Fibroblast of skin of right biceps (primary cell): ENCODE measurements at places on chromosomes 13 and 19.
A peak's percentile ranks its signal among the peaks of the same experiment; 100 is the strongest.

DNA sequence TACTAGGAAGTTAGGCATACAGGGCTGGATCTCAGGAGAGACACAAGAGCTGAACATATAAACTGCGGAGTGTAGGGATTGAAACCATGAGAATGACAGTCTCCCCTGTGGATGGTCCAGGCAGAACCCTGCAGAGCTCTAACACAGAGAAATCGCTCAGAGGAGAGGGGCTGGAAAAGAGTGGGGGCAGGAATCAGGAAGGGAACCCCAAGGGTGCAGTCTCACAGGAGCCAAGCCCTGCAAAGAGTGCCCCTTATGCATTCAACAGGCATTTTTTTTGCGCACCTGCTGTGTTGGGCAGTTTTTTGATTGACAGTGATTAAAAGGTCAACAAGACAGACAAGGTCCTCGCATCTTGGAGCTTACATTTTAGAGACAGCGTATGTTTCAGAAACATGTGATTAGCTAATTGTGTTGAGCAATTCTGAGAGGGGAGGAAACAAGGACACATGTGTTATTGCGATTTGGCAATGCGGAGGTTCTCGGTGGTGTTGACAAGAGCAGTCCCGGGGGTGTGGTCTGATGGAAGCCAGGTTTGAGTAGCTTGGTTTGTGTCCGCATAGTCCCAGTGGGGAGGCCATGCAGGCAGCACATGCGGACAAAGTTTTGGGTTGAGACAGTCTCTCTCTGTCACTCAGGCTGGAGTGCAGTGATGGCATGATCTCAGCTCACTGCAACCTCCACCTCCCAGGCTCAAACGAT lies 182.6 kb upstream of the IRS2 start:
- DNase-seq = peak; percentile 22

- DNase-seq = no peak
Observed at GRCh38 chr13:36207672-36208071, 6.7 kb downstream of the SOHLH2 start.

- no peak for DNase-seq
Observed at GRCh38 chr13:101202590-101202989, 213.7 kb downstream of the NALCN start.

- no peak for DNase-seq
Observed at GRCh38 chr19:42697884-42698283, 42.4 kb downstream of the PSG3 start.

DNA sequence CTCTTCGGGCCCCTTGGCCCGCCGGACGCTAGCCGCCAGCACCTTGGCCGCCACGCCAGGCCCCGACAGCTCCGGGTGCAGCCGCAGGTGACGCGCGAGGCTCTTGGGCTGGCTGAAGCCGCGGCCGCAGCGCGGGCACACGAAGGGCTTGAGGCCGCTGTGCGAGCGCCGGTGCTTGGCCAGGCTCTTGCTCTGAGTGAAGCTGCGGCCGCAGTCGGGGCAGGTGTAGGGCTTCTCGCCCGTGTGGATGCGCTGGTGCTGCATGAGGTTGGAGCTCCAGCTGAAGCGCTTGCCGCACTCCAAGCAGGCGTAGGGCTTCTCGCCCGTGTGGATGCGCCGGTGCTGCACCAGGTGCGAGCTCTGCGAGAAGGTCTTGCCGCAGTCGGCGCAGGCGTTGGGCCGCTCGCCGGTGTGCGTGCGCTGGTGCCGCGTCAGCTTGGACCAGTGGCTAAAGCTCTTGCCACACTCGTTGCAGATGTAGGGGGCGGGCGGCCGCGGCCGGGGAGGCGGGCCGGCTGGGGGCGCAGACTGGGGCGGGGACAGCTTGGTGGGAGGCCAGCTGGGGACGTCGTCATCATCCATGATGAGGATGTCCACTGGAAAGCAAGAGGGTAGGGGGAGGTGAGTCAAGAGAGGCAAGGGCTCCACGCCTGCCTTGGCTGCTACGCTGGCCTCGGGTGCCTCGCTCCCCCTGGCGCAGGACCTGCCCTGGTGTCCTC lies 32.4 kb downstream of the ZNF787 start:
- DNase-seq = no peak

DNA sequence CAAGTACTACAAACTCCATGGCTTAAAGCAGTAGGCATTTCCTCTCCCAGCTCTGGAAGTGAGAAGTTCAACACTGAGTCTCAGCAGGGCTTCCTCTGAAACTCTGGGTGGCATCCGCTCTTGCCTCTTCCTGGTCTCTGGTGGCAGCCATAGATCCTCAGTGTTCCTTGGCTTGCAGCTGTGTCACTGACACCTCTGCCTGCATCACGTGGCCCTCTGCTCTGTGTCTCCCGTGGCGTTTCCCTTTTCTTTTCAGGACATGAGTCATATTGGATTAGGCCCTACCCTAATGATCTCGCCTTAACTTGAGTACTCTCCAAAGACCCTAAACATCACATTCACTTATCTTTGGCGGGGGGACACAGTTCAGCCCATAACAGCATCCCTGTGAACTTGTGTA lies 466.7 kb downstream of the MYO16 start:
- no peak for DNase-seq

DNA sequence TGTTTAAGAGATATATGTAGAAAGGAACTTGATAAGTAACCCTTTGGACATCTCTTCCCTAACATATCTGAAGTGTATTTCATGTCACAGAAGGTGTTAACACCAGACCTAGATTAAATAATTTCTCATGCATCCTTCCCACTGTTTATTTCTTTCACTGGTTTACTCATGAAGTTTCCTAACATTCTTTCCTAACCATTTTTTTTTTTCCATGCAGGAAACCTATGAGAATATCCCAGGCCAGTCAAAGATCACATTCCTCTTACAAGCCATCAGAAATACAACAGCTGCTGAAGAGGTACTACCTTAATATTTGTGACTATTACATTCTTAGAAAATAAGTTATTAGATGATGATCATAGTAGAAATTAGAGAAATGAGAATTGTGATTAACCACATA lies 28.8 kb downstream of the IPO5 start:
- DNase-seq = peak; percentile 34

- DNase-seq = no peak
Observed at GRCh38 chr19:55173186-55173713, 6.8 kb upstream of the DNAAF3 start.

DNA sequence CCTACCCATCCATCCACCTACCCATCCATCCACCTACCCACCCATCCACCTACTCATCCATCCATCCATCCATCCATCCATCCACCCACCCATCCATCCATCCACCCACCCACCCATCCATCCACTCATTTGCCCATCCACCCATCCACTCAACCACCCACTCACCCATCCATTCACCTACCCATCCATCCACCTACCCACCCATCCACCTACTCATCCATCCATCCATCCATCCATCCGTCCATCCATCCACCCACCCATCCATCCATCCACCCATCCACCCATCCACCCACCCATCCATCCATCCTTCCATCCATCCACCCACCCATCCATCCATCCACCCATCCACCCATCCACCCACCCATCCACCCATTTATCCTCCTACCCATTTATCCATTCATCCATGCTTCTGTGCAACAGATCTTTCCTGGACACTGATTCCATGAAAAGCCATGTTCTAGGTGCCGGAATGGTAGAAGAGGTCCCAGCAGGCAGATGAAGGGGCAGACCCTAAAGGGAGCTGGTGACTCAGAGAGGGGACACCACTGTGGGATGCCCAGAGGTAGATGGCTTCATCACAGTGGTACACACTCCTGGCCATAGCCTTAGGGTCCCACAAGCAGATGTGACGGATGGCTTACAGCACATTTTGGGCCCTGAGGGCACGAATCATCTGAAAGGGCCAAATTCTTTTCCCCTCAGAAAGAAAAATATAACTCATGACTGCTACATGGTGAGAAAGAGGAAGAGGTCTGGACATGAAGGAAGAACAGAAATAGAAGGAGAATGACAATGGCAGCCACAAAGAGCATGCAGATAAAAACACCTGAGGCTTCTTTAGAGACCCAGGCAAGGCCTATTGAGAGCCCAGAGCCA lies 76.0 kb downstream of the KCTD15 start:
- DNase-seq = no peak

- DNase-seq = no peak
Observed at GRCh38 chr19:54355675-54356074, 9.1 kb downstream of the LAIR1 start.

- DNase-seq = peak; percentile 39
Observed at GRCh38 chr13:94345374-94346195, 133.9 kb downstream of the DCT start.

DNA sequence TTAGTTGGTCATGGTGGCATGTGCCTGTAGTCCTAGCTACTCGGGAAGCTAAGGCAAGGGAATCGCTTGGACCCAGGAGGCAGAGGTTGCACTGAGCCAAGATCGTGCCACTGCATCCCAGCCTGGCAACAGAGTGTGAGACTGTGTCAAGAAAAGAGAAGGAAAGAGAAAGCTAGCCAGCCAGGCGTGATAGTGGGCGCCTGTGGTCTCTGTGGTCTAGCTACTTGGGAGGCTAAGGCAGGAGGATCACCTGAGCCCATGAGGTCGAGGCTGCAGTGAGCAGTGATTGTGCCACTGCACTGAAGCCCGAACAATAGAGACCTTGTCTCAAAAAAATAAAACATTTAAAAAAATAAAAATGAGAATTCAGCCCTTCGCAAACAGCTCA lies 33.3 kb downstream of the TIMM13 start:
- no peak for DNase-seq

GRCh38 chr19:33821871-33822270 lies 25.2 kb downstream of the KCTD15 start:
- peak; percentile 21 for DNase-seq

DNA sequence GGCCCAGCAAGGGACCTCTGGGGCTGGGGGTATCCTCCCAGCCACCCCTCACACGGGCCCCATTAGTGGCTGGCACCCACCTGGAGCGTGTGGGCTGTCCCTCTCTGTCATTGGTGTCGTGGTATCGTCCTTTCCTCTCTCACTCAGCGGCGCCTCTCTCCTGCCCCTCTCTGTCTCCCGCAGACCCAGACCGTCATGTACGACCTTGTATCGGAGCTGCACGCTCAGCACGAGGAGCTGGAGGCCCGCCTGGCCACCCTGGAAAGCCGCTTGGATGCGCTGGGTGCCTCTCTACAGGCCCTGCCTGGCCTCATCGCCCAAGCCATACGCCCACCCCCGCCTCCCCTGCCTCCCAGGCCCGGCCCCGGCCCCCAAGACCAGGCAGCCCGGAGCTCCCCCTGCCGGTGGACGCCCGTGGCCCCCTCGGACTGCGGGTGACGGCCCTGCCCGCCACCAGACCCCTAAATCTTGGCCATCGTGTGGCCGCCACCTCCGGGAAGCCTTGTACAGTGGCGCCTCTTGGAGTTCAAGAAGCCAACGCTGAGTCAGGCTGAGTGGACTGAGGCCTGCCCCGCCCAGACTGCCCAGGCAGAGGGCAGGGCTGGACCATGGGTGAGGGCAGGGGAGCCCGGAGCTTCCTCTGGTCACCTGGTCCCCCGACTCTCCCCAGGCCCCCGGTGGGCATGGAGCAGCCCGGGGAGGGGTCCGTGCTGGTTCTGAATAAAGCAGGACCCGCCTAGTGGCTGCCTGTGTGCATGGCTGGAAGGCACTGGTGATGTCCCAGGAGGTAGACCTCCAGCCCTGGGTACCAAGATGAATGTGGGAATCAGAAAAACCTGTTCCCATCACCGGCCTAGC lies 9.8 kb upstream of the ARRDC2 start:
- no peak for DNase-seq

DNA sequence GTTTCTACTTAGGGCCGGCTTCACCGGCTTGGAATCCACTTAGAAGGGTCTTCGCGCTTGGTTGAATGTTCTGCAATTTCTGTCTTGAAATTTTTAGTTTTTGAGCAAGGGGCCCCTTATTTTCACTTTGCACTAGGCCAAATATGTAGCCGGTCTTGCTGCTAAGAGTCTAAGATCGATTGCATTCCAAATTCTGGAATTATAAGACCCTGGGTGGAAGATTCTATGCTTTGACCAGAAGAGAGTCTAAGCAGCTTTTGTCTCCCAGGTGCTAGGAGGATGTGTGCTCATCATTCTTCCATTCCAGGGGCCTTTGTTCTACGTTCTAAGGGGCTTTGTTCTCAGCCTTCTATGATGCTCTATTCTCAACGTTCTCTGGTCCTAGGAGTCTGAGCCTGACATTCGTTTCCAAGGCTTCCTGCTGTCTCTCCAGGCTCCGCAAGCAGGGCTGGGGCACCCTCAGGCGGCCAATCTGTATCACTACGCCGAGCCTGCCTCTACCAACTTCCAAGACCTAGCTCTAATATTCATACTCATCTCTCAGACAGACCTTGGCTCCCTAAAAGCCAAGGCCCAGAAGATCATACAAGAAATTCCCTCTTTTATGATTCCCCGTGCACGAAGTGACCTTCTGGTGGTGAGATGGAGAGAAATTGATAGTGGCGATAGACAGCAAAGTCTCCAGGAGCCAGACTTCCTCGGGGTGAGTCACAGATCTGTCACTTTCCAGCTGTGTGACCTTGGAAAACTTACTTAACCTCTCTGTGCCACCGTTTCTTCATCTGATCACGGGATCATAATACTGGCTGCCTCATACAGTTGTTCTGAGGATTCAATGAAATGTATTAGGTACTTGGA lies 982 bp upstream of the DACT3 start:
- DNase-seq = peak; percentile 87

DNA sequence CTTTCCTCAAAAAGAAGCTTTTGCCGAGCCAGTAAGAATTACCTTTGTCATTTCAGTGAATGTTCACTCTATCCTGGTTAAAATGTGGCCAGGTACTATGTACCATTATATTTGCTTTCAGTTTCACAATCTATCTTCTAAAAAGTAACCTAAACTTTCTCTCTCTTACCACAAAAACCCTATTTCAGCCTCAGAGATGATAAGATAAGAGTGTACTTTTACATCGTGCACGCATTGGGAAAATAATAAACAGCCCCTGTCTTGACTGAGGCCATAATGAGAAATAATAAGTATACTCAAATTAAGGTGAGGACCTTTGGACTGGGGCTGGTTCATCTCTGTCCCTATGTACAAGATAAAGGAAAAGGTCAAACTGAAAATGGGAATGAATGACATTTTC lies 77.7 kb downstream of the ZNF726 start:
- DNase-seq = no peak

- no peak for DNase-seq
Observed at GRCh38 chr13:45352031-45352430, 11.0 kb upstream of the TPT1 start.

- DNase-seq = peak; percentile 35
Observed at GRCh38 chr13:44050450-44051063, 170.9 kb downstream of the LACC1 start.

GRCh38 chr13:48078251-48078656 lies 16.6 kb downstream of the MED4 start:
- DNase-seq = no peak

- peak; percentile 83 for DNase-seq
Observed at GRCh38 chr19:49150106-49150943, 4.9 kb downstream of the HRC start.

DNA sequence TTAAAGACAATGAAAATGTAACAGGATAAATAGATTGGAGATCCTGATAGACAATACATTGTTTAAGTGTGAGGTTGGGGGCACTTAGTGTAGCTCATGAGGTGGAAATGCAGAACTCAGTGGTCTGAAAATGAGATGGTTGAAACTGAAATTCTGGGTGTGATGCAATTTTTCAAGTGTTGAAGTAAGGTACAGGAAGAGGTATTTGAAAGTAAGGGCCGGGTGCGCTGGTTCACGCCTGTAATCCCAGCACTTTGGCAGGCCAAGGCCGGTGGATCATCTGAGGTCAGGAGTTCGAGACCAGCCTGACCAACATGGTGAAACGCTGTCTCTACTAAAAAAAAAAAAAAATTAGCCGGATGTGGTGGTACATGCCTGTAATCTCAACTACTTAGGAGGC lies 113.0 kb downstream of the UFM1 start:
- DNase-seq = no peak

GRCh38 chr13:74773248-74773647 lies 639.0 kb upstream of the KLF12 start:
- no peak for DNase-seq
